ENCODE measurements at places on chromosomes 3 and 15.
A peak's percentile ranks its signal among the peaks of the same experiment; 100 is the strongest.

GRCh38 chr15:29540479-29540878 lies 270.9 kb upstream of the NSMCE3 start:
- DNase-seq: no peak

- no peak for DNase-seq
Measured at GRCh38 chr3:151236736-151237135, 33.7 kb upstream of the GPR171 start.

DNA sequence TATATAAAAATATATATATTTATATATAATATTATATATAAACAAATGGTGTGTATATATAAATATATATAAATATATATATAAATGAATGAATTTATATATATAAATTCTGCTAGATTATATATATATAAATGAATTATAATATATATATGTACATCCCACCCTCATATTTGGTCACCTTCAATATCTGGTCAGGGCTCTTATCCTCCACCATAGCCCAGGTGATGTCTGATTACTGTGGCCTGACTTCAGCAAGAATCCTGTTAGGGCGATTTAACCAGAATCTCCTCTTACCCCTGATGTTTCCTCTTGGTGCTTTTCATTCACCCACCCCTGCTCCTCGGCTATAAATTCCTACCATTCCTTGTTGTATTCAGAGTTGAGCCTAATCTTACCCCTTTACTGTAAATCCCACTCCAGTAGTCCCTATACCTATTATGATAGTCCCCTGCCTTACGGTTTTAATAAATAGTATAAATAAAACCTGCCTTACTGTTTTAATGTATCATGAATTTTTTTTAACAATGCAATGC lies 439.6 kb downstream of the PLOD2 start:
- no peak for DNase-seq

DNA sequence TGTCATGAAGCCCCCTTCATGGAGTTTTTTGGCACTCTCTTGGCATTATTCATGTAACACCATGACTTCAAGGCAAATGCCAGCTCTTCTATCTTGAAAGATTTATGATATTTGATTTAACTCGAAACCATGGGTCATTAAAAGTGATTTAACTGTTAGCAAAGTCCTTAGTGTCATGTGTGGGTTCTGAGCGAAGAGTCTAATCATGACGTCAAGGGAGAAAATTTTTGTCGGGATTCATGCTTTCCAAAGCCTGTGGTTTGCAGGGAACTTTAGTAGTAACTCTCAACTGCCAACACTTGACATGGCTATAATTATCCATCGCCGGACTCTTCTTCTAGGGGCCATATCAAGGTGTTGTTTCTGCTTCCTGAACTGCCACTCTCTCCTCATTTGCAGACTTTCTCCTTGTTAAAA lies 11.5 kb downstream of the GXYLT2 start:
- DNase-seq: no peak

DNA sequence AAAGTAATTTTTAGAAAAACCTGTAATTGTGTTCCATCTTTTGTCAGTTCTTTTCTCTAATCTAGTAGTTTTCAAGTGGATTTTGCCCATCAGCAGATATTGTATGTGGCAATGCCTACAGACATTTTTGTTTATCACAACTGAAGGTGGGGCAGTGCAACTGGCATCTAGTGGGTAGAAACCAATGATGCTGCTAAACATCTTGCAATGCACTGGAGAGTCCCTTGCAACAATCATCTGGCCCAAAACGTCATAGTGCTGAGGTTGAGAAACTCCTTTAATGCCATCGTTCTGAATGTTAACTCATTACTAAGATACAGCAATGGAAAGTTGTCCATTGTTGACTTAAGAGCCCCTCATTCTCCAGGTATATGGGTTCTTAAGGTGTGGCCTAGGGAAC lies 80.1 kb downstream of the BTD start:
- no peak for DNase-seq

GRCh38 chr15:32993285-32993684 lies 201.2 kb downstream of the FMN1 start:
- no peak for DNase-seq

DNA sequence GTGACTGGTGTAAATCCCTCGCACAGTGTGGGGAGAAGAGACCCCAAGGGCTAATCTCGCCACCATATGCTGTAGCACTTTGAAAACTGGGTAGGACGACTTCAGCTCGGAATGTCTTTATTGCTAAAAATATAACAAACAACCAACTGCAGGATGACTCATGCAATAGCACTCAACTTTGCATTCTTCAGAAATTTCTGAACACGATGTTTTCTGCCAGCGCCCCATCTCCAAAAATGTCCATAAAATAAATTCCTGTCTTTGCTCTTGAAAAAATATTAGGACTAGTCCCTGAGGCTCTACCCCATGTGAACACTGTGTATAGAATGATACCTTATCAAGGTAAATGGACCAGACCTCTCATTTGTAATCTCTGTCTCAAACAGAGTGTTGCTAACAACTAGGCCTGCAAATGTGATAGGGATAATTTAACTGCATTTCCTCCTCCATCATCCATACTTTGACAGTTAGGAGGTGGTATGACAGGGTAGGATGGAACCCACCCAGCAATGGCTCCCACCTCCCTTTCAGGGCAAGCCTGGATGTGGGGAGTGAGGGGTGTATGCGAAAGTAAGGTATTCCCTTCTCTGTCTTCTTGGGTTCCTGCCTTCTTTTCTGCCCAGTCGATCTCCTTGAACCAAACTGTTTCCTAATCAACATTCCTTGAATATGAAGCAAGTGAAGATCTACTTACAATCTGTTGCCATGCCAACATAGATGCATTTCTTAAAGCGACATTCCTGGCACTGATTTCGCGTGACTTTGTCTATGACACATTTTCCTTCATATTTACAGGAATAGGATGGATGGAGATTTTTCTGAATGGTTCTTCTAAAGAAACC lies 201.1 kb downstream of the NR1D2 start:
- peak; percentile 49 for DNase-seq

- no peak for DNase-seq
Measured at GRCh38 chr3:1037631-1038030, 55.2 kb upstream of the CNTN6 start.

DNA sequence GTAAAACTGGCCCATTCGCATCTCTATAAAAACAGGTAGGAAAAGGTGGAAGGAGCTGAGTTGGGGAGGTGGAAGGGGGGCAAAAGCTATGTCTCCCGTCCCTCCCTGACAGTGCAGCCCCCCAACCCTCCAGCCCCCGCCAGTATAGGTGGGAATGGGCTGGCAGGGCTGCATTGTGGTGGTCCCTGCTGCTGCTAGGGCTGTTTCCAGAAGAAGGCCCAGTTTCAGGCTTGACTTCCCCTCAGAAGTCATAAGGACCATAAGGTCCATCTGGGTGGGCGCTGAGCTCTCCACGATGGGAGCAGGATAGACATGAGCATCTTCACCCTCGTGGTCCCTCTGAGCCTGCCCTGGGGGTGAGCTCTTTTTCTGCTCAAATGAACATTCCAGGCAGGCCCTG lies 44.2 kb downstream of the APBA2 start:
- no peak for DNase-seq

DNA sequence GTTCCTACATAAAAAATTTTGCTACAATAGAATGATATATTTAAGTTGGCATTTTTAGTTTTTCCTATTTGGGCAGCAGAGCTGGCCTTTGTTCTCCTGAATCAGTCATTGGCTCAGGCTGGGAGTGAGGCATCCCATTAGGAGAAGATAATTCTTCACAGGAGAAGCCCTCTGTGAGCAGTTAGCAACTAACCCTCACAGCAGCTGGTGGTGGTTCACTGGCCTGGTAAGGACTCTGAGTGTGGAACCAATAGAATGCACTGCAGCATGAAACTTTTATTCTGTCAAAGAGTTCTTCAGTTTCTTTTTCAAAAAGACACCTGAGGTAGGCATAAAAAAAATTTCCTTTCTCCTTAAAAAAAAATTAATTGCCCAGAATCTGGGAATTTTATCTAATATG lies 562.6 kb downstream of the ZNF385D start:
- no peak for DNase-seq

- no peak for DNase-seq
Measured at GRCh38 chr3:144104679-144105078, 133.1 kb downstream of the DIPK2A start.

- no peak for DNase-seq
Measured at GRCh38 chr3:176935194-176935888, 261.9 kb downstream of the TBL1XR1 start.

DNA sequence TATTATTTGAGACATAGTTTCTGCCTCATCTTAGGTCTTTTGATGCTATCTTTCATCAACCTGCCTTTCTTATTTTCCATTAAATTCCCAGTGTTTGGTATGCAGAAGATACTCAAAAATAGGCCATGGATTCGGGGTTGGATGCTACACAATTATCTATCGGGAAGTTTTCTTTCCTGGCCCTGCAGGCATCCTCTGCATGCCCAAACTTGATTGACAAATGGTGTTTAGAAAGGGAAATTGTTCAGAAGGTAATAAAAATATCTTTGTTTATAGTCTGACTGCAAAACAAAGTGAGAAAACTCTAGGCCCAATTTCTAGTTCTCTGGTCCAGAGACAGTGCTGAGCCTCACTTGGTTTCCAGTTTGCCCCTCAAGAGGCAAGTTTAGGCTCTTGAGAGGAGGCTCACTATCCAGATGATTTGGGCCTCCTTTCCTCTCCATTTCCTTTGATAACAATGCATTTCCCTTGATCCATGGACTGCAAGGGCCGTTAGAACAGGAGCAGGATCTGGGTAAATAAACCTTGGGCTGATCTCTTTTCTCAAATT lies 157.1 kb upstream of the DPH6 start:
- no peak for DNase-seq

GRCh38 chr15:41474941-41475340 lies 18.7 kb upstream of the ITPKA start:
- no peak for DNase-seq

- DNase-seq: no peak
Measured at GRCh38 chr3:195893044-195893395, 15.3 kb downstream of the TNK2 start.

DNA sequence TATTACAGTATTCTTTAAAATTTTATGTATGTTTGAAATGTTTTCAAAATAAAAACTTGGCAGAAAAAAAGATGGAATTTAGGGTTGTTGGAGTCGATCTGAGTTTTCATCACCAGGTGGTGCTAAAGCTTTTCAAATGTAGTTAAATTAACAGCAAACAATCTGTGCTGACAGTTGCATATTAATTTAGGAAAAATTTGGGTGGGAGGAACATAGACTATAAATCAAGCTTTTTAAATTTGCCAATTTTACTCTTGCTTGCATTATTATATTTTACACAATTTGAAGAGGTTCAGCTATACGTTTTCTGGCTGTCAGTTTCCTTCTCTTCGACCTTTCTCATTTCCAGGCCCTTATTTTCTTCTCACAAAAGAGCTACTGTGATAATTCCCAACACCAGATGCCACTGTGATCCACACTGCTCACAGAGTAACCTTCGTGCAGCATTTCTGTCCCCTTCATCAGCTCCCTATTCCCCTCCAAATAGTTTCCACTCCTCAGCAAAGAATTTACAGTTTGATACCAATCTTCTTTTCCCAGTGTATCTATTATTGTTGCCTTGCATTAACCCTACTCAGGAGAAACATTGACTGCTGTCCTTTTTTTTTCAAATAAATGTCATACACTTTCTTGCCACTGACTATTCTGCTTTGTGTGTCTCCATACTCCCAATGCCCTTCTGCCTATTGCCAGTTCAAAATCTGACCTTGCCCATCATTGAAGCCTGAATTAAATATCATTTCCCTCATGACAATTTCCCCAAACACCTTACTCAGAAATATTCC lies 53.4 kb upstream of the EIF5A2 start:
- no peak for DNase-seq

DNA sequence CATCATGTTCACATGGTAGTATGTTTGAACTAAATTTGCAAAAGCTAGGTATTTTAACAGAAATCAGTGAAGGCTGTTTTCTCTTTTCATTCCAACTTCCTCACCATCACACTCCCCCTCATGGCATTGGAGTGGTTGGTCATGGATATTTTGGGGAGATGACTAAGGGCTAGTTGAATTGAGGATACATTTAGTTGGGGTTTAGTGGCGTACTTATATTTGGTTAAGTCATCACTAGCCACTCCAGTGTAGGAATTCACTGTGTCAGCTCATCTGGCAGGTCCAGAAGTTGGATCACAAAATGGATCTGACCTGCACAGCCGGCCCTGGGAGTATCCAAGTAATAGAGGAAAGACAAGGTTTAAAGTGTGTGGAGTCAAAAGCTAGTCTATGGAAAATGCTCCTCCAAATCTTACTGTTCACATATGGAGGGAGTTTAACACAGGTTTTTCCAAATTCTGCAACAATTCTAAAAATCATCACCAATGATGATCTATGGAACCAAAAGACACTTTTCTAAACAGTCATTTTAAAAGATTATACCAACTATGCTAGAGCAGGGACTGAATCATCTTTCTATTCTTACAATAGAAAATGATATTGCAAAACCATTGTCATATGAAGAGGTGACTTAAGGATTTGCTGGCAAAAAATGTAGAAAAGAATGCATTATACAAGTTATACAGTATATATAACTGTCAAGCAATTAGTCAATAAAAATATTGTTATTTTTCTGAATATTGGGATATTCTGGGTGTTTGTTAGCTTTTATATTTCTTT lies 247.8 kb upstream of the PEX5L start:
- no peak for DNase-seq

DNA sequence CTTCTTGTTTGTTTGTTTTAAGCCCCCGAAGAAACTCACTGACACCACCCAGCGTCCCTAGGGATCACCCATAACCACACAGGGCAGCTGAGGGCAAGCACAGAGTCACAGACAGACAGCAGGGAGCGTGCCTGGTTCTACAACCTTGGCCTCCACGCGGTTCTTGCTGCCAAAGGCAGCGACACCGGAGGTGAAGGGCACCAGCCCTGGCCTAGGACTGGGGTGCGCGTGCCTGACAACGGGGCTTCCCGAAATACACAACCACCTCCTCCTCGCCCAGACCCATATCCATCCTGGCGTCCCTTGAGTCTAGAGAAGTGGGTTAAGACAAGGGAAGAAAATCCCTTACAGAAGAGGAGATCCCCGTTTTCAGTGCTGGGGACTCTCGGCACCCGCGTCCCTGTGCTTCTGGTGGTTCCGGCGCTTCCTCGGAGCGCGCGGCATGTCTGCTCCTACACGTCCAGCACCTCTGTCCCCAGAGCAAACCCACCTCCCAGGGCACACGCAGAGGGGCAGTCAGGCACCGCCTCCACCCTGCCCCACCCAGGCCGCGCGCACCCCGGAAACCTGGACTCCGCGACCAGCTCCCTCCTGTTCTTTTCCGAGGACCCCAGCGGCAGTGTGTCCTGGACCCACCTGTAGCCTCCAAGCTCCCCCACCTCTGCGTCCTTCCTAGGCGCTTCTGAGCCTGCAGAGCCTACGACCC lies 911 bp downstream of the RFTN1 start:
- no peak for DNase-seq

DNA sequence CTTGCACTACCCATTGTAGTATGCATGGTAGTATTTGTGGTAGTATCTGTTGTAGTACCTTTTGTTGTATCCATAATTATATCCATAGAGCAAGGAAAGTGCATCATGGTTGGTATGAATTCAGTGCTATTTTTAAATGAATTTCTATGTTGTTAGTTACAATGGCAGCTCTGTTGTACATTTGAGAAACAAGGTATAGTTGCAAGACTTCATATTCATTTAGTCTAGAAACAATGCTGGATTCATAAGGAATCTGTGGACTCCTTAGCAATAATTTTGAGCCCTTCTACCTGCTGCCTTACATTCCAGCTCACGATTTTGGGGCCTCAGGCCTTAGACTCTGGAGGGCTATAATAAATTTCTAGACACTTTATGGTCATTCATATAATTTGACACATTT lies 141.8 kb downstream of the FAM43A start:
- DNase-seq: no peak

All from NCI-H524 treated with DMSO at 0.1 percent for 48 hours (cell line).